ENCODE measurements at places on chromosomes 3 and 15.

GRCh38 chr3:68017069-68017468 is 362.7 kb upstream of the SUCLG2 start:
- DNase-seq, result no peak

DNA sequence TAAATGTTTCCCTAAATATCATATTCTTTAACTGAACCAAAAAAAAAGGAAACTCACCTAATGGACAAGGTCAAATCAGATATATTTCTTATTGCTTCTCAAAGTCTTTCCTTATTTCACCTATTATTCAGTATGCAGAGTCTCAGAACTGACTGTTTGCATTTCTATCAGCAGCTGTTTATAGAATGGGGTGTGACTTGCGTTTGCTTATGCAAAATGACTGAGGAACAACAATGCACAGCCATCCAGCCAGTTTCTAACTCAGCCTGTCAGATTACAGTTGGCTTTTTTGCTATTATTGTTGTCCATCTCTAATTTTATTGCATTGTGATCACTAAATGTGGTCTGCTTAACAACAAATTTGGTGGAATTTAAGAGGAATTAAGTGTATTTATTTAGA is 40.7 kb downstream of the RAB27A start:
- DNase-seq, result no peak

DNA sequence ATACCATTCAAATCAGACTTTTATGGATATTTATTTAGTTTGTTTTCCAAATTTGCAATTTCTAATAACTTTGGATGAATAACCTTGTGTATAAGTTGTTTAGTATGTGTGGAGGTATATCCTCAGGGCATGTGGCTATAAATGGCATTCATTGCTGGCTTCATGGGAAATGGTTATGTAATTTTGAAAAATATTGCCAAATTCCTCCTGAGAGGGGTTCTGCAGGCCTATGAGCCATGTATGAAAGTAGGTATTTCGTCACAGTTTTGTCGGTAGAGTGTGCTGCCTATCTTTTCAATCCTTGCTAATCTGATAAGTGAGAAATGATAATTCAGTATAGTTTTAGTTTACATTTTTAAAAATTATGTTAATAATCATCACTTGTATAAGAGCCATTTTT is 256.4 kb upstream of the ZNF385D start:
- no peak for DNase-seq

DNA sequence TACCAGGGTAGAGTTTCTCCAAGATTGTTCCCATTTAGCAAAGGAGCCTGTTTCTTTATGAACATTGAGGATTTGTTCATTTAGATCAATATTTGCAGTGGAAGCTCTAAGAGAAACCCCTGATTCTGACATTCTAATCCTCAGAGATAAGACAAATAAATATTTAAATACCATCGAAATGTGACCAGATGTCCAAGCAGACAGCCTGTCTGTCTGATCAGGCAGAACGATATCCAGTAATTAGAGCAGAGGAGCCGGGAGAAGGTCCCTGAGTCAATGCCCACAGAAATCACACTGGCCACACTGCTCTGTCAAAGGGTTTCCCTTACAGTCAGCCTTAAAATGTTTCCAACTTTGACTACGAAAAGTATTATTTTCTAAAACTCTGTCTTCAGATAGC is 15.7 kb upstream of the ARPIN start:
- no peak for DNase-seq

DNA sequence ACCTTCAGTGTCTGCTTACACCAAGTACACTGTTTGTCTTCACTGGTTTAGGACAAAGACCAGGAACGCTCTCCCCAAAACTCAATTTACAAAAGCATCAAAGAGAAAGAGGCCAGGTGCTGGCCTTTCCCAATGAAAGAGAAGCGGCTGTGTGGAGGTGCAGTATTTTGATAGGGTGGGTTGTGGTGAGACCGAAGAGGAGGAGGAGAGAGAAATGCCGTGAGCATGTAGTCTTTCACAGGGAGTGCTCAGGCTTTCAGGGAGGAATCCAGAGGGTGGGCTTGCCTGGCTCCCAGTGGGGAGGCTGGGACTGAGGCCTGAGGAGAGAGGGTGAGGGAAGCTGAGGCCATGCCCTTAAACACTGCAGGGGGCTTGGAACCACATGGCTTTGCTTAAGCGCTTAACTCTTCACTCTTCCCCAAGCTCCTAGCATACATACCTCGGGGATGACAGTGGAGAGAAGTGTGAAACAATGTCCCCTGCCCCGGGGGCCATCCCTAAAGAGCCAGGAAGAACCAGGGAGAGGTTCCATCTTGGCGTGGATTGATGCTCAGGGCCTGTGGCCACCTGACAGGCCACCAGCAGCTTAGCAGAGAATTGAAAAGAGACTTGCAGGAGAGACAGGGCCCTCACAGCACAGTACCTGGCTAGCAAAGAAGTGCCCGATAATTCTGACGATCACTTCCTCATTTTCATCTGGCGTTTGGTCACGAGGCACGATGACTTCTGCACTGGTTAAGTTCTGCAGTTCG is 60.5 kb downstream of the SENP2 start:
- no peak for DNase-seq

DNA sequence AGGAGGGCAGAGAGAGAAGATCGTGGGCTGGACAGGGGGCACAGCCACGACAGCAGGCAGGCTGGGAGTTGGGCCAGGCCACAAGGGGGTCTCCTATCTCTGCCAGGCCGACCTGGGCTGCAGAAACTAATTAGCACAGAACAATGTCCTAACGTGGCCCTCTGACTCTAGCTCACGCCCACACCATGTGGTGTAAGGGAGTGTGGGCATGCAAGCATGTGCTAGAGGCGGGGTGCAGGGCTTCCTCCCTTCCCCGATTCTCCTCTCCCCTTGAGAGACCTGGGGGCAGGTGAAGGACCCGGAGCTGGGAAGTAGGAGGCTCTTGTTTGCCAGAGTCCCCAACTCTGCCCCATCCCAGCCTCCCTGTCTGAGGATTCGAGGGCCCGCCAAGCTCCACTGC is 65.5 kb downstream of the LINGO1 start:
- no peak for DNase-seq

DNA sequence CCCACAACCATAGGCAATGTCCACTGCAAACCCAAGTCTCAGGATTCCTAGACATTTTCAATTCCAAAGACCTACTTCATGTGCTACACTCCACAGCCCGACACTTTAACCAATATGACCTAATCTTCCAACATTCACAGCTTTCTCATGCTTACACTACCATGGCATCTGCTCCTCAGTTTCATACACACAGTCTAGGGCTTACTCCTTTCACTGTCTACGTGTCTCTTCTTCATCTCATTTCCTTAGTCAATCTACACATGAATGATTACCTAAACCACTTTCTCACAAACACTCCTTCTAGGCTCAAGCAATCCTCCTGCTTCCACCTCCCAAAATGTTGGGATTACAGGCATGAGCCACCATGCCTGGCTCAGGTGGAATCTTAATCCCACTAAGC is 106.3 kb downstream of the STAG1 start:
- no peak for DNase-seq

- DNase-seq, result no peak
These were observed 69.8 kb upstream of the PPP2R3A start for GRCh38 chr3:135895734-135896121.

DNA sequence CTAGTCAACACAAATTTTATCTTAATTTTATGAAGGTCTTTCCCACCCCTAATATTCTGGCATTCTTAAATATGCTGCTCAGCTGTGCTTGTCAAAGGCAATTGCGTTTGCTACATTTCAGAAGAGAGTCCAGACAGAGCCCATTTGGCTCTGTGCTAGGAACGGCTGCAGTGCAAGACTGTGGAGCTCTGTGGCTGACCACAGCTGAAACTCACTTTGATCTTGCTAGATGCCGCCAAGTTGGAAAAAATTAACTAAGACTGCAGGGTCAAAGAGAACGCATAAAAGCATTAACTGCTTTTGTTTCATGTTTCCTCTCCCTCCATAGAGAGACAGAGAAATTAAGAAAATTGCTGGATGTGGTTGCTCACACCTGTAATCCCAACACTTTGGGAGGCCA is 7.6 kb upstream of the PPP1R2 start:
- DNase-seq, result no peak

- DNase-seq, result no peak
These were observed 199.2 kb upstream of the SLC2A2 start for GRCh38 chr3:171225708-171226107.
